Thoracic aorta (tissue), 2 donors: ENCODE measurements at places on chromosomes 13 and 19.

GRCh38 chr13:71524613-71525304 is 342.2 kb downstream of the DACH1 start:
- DNase-seq, result no peak

DNA sequence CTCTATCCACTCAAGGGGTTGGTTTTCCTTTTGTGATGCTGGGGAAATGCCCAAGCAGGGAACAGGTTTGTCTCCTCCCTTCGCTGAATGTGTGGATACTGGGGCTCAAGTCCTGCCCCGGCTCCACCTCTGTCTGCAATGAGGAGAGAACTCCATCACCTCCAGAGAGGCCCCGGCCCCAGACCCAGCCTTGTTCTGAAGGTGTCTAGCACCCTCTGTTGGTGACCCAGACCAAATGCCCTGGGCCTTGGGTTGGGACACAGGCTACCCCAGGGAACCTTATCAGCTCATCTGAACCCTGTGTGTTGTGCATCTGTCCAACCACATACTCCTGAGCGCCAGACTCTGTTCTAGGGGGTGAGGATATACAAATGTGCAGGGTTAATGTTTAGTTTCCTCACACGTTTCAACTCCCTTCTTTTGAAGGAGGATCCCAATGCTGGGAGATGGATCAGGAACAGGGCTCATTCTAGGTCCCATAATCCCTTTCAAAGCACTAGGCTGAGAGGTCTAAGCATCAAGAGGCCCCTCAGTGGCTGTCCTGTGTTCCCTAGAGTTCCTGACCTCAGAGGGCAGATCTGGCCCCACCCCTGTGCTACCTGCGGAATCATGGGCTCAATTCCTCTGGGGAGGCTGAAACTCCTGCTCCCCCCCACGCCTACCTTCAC is 112.5 kb upstream of the SLC7A1 start:
- DNase-seq, result no peak

- DNase-seq, result no peak
Observed at GRCh38 chr13:113566227-113566561, 18.4 kb upstream of the TFDP1 start.

- DNase-seq, result peak; percentile 28
Observed at GRCh38 chr19:51687791-51688670, 5.1 kb upstream of the SPACA6 start.

GRCh38 chr13:60642552-60642951 is 245.5 kb downstream of the TDRD3 start:
- DNase-seq, result no peak

- no peak for DNase-seq
Observed at GRCh38 chr13:32135056-32135390, 103.4 kb downstream of the FRY start.

GRCh38 chr13:60016229-60016628 is 147.5 kb downstream of the DIAPH3 start:
- no peak for DNase-seq

GRCh38 chr13:33092073-33092987 is 76.1 kb downstream of the KL start:
- DNase-seq, result no peak

- no peak for DNase-seq
Observed at GRCh38 chr19:18310118-18310909, 12.6 kb downstream of the LSM4 start.

GRCh38 chr13:38656699-38657098 is 30.2 kb upstream of the FREM2 start:
- DNase-seq, result no peak

- DNase-seq, result no peak
Observed at GRCh38 chr13:51849145-51850101, 4.4 kb upstream of the TMEM272 start.

GRCh38 chr19:24029941-24030636 is 56.9 kb upstream of the ZNF254 start:
- no peak for DNase-seq

DNA sequence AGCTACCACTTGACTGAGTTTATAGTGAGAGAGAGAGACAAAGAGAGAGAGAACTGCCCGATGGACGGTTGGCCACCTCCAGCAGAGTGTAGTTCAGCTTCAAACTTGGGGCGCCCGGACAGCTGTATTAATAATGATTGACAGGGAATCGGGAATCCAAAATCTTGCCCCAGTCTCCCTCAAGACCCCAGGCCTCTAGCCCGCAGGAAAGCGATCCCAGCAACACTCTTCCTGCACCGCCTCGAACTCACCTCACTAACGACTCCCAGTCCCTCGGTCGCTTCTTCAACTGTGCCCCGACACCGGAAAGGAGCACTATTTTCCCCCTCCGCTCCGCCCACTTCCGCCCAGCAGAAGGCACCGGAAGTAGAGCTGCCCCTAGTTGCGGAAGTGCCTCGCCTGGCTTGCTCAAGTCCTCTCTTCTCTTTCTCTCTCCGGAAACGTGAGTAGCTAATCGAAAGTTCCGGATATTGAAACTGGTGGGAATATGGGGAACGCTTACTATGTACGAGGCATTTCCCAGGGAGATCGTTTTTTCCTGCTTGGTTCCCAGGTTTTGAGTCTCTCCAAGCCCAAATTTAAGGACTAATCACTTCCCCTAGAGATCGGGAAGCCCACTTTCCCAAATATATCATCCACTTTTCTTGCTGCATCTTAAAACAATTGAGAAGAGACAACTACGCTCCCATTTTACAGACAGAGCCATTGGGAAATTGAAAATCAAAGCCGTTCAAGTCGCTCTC is at the start of gene NOSIP:
NOSIP (minus strand) TSS at position 293 of the 743 bp plus-strand sequence. CDS start 19,865 bp downstream, outside the sequence.
- DNase-seq, result peak; percentile 79

GRCh38 chr13:113137691-113138298 is 15.2 kb downstream of the F10 start:
- no peak for DNase-seq

GRCh38 chr19:46787331-46788261 is 798 bp downstream of the SLC1A5 start:
- DNase-seq, result no peak

DNA sequence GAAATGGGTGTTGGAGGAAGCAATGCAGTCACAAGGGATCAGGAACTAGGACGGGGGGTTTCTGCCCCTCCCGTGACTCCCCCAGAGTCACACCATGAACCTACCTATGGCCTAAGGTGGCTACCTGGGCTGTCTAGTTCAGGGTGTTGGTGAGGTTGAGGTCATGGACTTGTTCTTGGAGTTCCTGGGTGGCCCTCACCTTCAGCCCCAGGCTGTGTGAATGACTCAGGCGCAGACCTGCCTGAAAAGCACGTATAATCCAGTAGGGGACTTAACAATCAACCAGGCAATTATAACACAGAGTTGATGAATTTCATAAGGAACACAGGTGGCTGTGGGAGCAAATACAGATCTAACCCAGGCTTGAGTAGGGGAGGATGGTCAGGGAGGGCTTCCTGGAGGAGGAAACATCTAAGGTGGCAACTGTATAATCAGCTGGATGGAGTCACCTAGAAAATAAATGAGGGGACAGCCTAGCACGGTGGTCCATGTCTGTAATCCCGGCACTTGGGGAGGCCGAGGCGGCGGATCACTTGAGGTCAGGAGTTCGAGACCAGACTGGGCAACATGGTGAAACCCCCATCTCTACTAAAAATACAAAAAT is 25.6 kb upstream of the ADGRE1 start:
- DNase-seq, result no peak

DNA sequence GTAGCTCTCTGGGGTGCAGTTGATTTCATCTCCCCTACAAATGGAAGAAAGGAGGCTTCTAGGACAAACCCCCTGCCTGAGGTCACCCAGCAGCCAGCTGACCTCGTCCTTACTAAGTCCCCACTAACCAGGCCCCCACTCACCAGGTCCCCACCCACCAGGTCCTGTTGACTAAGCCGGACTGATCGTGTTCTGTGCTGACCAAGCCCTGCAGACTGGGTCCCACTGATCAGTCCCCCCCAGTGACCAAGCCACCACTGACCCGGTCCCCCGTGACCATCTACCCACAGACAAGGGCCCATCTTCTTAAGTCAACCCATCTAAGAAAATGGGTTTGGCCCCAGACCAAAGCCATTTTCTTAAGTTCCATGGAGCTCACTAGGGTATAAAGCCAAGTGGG is 36.8 kb upstream of the TPM4 start:
- DNase-seq, result no peak

DNA sequence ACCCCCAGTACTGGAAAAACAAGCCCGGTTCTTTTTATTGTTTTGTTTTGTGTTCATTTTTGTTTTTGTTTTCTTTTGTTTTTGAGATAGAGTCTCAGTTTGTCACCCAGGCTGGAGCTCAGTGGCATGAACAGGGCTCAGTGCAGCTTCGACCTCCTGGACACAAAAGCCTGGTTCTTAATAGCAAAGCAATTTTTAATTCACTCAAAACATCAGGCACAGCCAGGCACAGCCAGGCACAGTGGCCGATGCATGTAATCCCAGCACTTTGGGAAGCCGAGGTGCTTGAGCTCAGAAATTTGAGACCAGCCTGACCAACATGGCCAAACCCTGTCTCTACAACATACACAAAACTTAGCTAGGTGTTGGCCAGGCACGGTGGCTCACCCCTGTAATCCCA is 30.7 kb downstream of the INSR start:
- DNase-seq, result no peak

GRCh38 chr19:15264061-15264932 is 32.0 kb upstream of the EPHX3 start:
- DNase-seq, result no peak

DNA sequence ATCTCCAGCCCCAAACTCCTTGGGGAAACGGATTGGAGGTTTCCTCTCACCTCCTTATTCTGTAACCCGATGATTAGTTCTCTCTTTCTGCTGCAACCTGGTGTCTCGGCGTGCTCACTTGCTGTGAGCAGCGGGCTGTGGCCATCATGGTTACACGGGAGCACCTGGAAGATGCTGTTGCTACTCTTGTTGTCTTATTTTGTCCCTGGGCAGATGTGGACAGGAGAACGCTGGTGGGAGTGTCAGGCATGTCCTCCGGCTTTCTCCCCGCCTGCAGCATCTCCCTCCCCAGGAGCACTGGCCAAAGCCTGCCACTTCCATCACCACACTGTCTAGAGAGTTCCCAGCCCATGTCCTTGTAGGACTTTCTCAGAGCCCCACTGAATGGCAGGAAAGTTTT is 211.8 kb upstream of the ZNF536 start:
- no peak for DNase-seq

DNA sequence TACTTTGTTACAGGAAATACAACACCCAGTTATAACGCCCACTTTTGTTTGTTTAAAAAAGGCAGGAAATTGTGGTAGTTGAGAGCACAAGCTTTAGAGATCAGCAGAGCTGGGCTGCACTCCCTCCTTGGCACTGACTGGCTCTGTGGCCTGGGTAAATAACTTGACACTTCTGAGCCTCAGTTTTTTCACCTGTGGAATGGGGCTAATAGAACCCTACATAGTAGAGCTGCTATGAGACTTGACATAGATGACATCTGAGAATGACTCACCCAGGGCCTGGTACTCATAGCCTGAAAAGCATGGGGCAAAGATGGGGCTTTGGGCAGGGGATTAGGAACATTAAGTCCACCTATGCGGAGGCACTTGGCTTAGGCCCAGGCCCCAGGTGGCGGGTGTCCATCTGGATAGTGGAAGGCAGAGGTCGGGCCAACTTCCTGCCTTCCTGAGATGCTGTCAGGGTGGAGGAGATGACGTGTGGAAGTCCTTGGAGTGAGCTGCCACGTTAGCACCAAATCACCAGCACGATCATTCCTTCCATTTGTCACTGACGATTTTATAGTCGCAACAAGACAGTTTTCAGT is 159.1 kb downstream of the KATNAL1 start:
- DNase-seq, result no peak

DNA sequence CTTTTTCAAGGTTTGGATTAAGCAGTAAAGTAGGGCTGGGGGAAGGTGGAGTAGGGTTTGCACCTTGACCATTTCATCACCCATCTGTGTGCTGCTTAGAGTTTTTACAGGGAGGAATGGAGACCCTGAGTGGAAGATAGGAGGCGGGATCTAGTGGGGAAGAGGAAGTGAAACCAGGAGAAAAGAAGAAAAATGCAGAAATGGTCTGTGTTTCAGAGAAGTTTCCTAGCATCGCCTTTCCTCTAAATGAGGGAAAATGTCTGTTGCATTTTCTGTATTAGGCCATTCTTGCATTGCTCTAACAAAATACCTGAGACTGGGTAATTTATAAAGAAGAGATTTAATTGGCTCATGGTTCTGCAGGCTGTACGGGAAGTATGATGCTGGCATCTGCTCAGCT is 64.1 kb downstream of the TPT1 start:
- DNase-seq, result no peak

DNA sequence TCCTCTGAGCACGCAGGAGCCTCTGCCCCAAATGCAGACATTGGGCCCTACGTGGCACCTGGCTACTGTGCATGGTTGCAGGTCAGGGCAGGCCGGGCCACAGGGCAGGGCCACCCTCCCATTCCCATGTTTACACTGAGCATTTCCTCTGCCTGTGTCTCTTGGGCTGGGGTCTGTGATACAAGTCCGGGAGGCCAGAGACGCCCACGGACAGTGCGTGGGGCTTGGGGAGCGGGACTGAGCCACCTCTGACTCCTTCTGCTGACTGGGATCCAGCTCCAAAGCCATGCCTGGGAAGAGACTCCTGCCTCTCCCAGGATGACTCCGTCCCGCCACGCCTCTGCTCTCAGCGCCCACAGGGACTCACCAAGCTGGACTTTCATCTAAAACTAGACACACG is 18.8 kb downstream of the GAS6 start:
- DNase-seq, result no peak

- DNase-seq, result no peak
Observed at GRCh38 chr19:44072543-44073401, 813 bp downstream of the ZNF284 start.

GRCh38 chr19:32459204-32459865 is 53.8 kb downstream of the DPY19L3 start:
- no peak for DNase-seq

DNA sequence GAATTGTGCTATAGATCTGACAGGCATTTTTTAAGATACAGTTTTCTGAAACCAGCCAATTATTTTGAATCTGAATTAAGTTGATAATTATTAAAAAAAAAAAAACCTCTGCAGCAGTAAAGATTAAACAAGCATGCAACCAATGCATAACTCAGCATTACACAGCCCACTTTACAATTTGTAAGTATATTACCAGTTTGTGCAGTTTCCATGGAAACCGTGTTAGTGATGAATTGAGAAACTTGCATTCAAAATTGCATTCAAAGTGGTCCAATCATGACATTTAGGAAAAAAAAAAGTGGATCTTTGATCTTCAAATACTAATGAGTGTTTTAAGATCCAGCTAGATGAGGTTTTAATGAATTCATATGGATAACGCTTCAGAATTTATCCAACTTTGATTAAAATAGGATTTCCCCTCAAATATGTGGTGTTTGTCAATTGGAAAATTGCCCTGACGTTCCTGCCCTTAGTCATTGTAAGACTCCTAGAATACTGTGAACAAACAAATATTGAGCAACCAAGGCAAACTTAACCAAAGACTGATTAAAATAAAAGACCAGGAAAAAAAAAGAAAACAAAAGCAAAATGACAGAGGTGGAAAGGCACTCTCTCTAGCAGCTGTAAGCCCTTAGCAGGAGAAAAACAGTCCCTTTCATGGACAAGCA is 314.8 kb upstream of the MAB21L1 start:
- no peak for DNase-seq

GRCh38 chr13:98415326-98416070 is 161.4 kb downstream of the STK24 start:
- no peak for DNase-seq
